C1 segment of cervical spinal cord (tissue), 14 donors: ENCODE measurements at places on chromosomes 5 and 9.

- DNase-seq, result no peak
Measured at GRCh38 chr5:180976518-180976917, 12.1 kb upstream of the BTNL3 start.

DNA sequence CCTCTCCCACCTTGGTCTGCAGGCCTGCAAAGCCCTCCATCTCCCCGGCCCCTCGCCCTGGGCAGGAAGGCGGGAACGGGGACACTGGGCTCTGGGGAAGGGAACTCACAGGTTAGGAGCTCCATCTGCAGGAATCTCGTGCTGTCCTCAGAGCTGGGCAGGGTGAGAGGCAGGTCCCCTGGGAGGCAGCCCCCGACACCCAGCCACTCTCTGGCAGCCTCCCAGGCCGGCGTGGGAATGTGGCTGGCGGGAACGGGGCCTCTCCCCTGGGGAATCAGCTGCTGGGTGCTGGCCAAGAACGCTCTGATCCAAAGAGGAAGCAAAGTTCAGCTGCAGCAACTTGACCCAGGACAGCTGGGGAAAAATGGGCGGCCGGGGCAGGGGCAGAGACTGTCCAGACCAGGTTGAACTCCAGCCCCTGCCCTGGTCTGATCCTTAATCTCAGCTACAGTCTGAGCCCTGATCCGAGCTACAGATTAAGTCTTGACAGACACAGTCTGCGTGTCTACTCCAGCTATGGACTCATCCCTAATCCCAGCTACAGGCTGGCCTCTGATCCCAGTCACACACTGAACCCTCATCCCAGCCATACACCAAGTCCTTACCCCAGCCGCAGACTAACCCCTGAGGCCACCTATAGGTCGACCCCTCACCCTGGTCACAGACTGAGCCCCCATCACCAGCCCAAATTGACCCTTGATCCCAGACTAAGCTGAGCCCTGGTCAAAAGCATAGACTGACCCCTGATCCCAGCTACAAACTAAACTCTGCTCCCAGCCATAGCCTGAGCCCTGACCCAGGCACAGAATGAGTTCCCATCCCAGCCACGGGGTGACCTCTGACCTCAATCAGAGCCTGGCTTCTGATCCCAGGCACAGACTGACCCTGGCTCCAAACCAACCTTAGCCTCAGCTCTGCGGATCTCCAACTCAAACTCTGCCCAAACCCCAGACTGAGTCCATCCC, 37.3 kb upstream of the EGFL7 start:
- DNase-seq, result no peak

- no peak for DNase-seq
Measured at GRCh38 chr5:14724633-14725032, 60.1 kb downstream of the OTULIN start.

GRCh38 chr5:157303667-157304327, 37.9 kb downstream of the CYFIP2 start:
- no peak for DNase-seq

DNA sequence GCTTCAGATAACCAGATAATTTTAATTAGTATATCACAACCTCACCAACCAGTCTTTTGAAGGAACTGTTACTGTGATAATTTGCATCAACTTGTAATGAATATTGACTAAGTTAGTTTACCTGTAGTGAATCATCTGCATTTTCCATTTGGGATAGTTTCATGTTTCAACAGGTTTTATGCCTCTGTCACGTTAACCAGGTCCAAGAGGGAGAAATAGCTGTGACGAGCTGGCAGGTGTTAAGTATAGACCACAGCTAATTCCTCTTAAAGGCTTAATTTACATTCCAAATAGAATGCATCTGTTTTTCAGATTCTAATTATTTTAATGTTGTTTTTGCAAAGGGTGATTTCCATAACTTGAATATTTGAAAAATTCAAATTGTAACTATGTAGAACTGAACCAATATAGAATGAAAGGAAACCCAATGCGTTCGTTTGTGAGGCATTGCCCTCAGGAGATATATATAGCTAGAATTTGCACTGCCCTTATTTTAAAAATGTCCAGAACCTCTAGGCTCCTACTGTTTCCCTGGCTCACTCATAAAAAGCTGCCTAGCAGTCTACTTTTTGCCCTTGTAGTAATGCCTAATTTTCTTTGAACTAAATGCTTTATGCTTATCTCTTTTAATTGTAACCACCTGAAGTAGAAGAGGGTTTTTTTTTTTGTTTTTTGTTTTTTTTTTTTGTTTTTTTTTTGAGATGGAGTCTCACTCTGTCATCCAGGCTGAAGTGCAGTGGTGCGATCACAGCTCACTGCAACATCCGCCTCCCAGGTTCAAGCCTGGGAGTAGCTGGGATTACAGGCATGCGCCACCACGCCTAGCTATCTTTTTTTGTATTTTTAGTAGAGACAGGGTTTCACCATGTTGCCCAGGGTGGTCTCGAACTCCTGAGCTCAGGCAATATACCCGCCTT, 270.5 kb downstream of the SMARCA2 start:
- no peak for DNase-seq

GRCh38 chr5:108898707-108899106, 151.0 kb downstream of the FER start:
- DNase-seq, result no peak

DNA sequence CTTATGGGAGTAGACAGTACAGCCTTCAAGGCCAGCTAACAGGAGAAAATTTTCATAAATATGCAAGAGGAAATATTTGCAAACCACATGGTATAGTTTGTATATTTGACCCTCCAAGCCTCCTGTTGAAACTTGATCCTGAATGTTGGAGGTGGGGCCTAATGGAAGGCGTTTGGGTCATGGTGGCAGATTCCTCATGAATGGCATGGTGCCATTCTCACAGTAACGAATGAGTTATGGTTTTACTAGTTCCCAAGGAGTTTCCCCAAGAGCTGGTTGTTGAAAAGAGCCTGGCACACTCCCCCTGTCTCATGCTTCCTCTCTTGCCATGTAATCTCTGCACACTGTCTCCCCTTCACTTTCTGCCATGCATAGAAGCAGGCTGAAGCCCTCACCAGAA, 3.3 kb upstream of the PAIP1 start:
- DNase-seq, result no peak

DNA sequence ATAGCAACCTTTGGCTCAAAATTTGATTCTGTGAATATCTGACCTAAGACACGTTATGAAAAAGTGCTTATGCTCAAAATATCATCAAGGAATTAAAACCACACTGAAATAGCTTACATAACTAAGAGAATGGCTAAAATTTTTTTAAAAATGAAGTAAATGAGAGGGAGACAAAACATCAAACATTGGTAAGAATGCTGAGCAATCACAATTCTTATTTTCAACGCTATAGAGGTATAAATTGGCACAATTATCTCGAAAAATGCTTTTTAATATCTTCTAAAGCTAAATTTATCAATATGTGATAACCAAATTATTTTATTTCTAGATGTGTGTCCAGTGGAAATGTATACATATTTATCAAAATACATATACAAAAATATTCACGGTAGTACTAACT, 381.3 kb downstream of the ANXA1 start:
- no peak for DNase-seq

- DNase-seq, result no peak
Measured at GRCh38 chr9:106092083-106092482, 397.7 kb downstream of the TMEM38B start.

DNA sequence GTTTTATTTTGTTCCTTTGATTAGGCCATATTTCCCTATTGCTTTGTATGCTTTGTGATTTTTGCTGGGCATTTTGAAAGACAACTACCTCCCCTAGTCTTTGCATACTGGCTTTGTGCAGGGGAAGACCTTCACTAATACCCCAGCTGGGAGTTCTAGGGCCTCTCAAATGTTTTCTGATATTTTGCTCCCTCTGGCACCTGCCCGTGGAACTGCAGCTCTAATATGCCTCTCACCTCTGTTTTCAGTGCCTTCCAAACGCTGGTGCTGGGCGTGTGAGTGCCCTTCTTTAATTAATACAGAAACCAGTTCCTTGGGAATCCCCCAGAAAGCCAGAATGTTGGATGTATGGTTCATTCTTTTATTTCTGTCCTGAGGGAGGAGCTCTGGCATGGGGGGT, 204.5 kb downstream of the COMMD10 start:
- DNase-seq, result no peak

- DNase-seq, result no peak
Measured at GRCh38 chr9:129109952-129110739, 447 bp downstream of the CRAT start.

DNA sequence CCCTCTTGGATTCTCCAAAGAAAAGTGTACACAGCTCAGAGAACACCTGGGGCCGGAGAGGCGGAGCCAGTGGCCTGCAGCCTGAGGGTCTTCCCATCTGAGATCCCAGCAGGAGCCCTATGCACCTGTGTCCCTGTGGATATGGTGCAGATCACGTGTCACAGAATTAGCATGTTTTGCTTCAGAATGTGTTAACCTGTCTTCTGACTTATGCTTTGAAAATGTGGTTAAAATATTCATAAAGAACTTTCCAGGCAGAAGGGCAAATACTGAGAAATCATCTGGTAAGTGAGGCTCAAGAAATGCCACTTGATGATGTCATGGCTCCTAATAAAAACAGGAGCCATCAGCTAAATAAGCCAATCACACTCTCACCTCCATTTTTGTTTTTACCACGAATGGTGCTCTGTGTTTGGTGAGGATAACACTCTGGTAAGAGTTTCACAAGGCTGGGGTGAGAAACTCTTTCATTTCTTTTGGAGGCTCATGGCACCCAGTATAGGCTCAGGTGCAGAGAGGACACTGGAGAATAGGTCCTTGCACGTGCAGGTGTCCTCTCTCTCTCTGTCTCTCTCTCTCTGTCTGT, 279.8 kb downstream of the FSTL4 start:
- DNase-seq, result no peak
